ENCODE measurements at places on chromosomes 2 and 18.

DNA sequence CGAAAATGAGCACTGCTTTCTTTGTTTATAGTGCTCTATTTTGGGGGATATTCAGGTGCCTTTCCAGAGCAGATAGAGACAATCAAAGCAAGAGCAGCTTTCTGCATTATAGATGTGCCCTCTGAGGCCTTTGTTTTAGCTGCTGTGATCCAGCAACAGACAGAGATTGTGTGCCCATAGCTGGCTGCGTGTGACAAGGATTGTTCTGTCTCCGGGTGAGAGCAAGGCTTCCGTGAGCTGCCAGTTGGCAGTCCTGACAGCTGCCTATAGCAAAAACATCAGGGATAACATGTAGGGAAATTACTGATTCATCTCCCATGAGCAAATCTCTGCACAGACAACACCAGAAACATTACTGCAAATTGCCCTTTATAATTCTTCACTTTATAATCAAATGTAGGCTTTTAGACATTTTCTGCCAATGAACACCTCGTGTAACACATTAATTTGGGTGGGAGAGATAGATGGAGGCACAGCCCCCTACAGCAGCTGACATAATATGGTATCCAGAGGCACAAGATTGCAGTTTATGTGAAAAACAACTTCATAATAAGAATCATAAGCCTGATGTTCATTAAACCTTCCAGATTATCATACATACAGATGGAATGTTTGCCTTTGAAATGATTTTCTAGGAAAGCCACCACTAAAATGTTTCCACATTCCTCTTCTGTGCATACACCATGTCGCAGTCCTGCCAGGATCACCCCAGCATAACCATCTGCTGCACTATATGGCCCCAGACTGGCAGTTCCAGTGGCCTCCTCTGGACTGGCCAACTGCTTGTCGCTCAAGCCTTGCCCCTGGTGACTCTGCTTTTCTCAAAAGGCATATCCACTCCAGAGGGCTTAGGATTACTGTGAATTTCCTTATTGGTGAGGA is 131.2 kb downstream of the TRIB2 start:
- DNase-seq: no peak

DNA sequence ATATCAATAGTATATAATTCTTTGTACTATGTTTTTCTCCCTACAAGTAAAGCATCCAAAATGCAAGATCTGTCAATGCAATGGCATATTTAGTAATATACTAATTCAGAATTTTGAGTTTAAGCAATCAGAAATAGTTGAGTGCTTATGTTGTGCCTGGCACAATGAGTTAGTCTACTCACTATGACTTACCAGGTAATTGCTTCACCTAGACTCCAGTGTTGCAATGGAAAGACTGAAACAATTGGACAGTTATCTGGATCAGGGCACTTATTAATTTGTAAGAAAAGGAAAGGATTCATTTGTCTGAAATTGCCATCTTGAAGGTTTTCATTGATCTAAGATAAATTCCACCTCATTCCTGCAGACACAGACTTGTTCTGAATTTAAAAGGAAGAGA is 97.6 kb upstream of the TCF4 start:
- no peak for DNase-seq

- no peak for DNase-seq
These were observed 173.3 kb upstream of the ERBB4 start for GRCh38 chr2:212711856-212712255.

GRCh38 chr2:156333274-156333950 is 891 bp upstream of the NR4A2 start:
- no peak for DNase-seq

DNA sequence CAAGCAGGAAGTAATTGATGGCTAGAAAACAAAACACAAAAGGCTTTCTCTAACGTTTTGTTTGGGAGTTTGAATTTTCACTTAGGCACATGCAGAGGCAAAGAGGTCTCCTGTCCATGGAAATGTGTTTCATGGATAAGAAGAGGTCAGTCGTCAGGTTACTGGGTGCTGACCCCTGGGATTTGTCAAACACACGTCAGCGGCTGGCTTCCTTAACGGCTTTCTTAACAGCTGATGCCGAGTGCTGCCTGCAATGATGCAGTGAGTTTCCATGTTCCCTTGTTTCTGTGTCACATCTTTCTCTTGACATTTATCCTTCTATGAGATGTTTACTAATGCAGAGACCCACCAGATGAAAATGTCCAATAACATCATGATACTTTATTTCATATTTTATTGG is 31.7 kb downstream of the GPR39 start:
- no peak for DNase-seq

DNA sequence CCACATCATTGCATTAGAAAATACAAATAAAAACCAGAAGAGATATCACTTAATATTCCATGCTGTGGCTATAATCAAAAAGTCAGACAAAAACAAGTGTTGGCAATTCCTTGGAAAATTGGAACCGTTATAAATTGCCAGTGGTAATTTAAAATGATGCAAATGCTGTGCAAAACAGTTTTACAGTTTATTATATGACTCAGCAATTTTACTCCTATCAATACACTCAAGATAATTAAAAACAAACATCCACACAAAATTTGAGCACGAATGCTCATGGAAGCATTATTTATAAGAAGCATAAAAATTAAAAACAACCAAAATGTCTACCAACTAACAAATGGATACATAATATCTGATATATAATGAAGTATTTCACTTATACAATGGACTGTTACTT is 728.8 kb downstream of the CBLN2 start:
- no peak for DNase-seq

DNA sequence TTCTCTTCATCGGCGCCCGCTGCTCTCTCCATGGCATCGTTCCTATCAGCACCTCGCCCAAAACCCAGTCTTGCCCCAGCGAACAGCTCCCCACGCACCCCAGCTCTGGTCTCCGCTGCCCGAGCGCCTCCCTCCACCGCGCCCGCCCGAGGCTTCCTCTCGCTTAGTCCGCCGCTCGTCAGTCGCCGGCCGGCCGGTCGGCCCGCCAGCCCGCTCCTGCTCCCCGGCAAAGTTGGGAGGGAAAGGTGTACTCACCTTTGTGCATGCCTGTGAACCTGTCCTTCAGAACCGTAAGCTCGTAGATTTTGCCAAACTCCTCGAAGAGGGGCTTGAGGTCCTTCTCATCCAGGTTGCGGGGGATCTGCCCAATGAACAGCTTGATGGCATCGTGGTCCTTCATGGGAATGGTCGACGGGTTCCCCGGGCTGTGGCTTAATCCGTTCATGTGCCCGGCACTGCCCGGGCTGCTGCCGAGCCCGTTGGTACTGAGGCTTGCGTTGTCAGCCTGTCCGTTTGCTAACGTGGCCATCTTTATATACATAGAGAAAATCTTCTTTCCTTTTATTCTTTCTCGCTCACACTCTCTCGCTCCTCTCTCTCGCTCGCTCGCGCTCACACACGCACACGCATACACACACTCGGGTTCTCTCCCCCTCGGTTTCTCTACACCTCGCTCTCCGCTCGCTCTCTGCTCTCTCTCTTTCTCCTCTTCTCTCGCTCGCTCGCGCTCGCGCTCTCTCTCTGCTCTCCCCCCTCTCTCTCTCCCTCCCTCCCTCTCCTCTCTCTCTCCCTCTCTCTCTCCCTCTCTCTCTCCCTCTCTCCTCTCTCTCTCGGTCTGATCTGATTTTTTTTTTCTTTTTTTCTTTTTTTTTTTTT is at the start of gene CELF4:
Gene CELF4, minus strand, starts transcription at position 698 of the 876 bp plus-strand sequence.
- DNase-seq: peak; percentile 7

- DNase-seq: no peak
These were observed 619.8 kb downstream of the CCDC85A start for GRCh38 chr2:56803596-56803995.

GRCh38 chr18:24398540-24398939 is 916 bp upstream of the OSBPL1A start:
- no peak for DNase-seq

GRCh38 chr2:160970052-160970965 is 189.9 kb upstream of the TANK start:
- no peak for DNase-seq

DNA sequence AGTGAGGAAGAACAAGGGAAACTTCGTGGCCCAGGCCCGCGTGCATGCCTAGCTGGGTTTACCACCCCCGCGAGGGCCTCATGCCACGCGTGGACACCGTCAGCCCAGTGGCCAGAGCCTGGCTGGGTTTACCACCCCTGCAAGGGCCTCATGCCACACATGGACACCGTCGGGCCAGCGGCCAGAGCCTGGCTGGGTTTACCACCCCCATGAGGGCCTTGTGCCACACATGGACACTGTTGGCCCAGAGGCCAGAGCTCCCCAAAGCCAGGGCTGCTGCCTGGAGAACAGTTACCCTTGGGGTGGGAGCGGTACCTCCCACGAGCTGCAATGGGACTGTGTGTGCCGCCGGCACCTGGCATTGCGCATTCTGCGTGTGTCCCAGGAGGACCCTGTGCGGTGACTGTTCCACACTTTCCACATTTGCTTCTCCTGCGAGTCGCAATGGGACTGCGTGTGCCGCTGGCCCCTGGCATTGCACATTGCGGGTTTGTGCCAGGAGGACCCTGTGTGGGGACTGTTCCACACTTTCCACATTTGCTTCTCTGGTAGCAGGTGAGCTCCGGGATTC is 105.6 kb upstream of the CTDP1 start:
- DNase-seq: no peak

DNA sequence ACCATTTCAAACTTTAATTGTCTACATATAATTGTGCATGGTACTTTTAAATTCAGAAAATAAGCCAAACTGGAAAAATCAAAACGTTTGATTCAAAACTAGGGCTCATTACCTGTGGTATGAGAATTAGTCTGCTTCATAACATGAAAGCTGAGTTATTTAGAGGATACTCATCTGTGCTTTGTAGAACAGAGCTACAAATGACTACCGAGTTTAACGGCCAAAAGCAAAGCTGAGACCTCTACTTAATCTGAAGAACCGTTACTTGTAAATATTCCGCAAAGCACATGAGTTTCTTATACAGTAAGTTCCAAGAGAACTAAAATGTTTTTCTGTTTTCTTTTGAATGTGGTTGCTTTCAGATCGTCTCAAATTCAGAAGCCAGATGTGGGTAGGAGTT is 123.7 kb upstream of the SMAD7 start:
- DNase-seq: no peak

DNA sequence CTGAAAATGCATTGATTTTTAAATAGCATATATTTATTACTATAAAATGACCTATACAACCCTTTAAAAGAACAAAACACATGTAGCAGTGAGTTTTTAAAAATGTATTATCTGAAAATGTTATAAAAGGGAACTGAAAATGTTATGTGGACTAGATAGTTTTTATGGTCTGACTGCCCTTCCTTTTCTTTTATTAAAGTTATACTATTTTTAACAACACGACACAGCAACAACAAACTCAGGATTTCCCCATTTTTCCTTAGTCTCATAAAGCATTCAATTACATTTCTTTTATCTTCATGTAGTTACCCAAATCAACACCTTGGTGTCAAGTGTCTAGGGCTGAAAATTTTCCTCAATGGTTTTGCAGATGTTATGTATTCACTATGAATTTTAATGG is 132.8 kb upstream of the TMEFF2 start:
- DNase-seq: no peak

DNA sequence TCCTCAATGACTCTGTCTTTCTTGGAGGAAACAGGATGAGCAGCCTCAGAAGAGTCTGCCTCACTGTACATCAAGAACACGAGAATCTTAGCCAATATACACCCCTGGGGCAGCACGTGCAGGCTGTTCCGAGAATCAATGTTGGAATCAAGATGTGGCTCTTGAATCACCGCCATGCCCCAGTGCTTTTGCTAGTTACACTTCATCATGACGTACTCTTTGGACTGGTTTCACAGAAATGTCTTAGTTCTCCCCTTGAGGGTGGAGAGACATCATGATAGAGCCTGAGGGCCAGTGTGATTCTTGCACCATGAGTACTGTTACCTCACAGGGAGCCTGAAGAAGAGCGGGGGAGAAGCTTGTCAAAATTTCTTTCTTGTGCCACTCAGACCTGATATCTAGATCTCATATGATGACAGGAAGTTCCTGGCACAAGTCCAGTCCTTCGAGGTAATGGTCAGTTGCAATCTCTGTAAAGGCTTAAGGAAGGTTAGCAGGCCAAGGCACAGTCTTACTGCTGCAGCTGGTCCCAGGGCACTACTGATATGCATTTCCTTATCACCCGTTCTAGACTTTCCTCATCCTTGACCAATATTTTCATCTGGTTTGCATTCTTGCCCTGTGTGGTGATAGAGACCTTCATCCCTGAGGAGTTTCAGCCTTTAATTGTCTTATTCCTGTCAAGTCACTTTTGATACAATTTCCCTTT is 28.2 kb upstream of the STAT4 start:
- DNase-seq: no peak

DNA sequence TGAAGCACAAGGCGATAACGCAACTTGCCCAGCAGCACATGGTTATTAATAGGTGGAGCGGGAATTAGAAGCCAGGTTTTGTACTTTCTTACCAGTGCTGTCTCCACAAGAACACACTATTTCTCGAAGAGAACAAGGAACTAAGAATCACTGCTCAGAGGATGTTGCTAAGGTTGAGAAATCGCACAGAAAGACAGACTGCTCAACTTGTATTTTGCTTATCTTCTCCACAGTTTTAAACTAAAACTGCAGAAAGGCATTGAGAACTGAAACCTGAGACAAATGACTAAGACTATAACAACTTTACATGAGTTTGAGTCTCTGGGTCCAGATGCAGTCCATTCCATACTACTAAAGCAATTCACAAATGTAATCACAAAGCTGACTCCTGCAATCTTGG is 6.2 kb downstream of the PRKD3 start:
- DNase-seq: no peak

- no peak for DNase-seq
These were observed 113.0 kb downstream of the TGFA start for GRCh38 chr2:70440621-70441020.

DNA sequence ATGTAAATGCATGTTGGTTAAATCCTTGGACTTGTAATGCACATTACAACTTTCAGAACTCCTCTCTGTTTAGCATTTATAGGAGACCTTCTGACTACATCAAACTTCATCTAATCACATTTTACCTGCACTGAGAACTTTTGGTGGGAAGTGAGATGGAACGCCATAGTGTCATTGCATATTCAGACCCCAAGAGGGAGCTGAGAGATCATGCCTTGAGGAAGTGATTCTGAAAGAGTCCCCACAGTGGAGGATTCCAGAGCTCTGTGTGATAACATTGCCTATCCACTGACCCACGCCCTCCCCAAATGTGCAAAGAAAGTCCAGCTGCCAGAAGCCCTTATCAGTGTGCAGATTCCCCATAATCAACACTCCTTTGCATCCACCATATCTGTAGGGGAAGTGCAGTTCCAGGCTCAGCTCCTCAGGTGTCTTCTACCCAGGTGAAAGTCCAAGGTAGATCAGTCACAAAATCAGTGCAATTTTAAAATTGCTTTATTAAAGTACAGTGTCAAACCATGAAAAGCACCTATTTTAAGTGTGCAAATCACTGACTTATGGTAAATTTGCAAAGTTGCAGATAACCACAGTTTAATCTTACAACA is 212.4 kb downstream of the RPIA start:
- DNase-seq: no peak

- DNase-seq: peak; percentile 47
These were observed 472 bp upstream of the PLEKHM3 start for GRCh38 chr2:208025814-208026184.

Measured in C1 segment of cervical spinal cord (tissue), 14 donors.